Mammary epithelial cell (primary cell): ENCODE measurements at places on chromosomes 12 and 14. TPM values are rescaled to one million over a fixed set of nuclear protein-coding genes. Genes with fewer than 3 reads are reported as not detected.

GRCh38 chr12:109879351-109880042 lies 844 bp downstream of the GLTP start:
- DNase-seq = peak; percentile 17

DNA sequence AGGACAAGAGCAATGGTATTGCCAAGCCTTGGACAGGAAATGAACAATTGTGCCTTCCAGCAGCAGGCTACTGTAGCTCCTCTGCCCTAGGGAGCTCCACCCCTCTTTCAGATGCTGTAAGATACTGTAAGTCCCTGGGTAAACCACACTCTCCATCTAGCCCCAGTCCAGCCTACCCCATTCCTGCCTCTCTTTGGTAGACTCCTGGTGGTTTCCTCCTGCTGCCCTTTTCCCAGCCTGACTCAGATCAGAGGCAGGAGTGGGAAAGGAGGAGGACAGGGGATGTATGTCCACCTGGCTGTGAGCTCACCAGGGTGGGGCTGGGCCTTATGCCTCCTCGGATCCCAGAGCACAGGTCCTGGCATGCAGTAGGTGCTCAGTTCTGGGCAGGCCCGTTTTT lies 174.6 kb downstream of the ESRRB start:
- DNase-seq = peak; percentile 100

- DNase-seq = no peak
Observed at GRCh38 chr12:21881965-21882364, 59.3 kb downstream of the ABCC9 start.

PLCZ1 gene
- total RNA-seq = 2.6 and 3.0 TPM in 2 replicates

DNA sequence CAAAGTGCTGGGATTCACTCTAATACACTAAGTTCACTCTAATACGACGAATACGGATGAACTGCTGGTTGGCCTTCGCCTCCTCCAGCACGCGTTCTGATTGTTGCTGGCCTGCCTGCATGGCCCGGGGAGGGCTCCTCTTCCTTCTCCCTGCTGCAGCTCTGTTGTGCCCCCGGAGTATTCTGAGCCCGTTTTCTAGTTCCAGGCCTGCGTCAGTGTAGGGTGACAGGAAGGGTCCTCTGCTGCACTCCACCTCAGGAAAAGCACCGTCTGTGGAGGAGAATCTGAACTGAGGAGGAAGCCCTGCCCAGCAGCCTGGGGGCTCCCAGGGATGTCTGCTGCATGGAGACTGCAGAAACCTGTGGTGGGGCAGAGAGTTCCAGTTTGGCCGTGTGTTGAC lies 44.4 kb downstream of the DDX51 start:
- DNase-seq = no peak

KRT78 gene
- total RNA-seq = not detected

SNRNP35 gene
- 9.7 TPM for total RNA-seq

- DNase-seq = no peak
Observed at GRCh38 chr14:57136669-57137328, 131.9 kb downstream of the EXOC5 start.

MIP gene
- 0.17 TPM for total RNA-seq

TPH2 gene
- total RNA-seq = not detected

L3HYPDH gene
- 30.2 TPM for total RNA-seq

FRMD6 gene
- total RNA-seq = 191 and 234 TPM in 2 replicates

ANO2 gene
- 0.35 TPM in 1 of 2 replicates, not detected in the other for total RNA-seq

NRL gene
- total RNA-seq = 1.5 TPM

DNA sequence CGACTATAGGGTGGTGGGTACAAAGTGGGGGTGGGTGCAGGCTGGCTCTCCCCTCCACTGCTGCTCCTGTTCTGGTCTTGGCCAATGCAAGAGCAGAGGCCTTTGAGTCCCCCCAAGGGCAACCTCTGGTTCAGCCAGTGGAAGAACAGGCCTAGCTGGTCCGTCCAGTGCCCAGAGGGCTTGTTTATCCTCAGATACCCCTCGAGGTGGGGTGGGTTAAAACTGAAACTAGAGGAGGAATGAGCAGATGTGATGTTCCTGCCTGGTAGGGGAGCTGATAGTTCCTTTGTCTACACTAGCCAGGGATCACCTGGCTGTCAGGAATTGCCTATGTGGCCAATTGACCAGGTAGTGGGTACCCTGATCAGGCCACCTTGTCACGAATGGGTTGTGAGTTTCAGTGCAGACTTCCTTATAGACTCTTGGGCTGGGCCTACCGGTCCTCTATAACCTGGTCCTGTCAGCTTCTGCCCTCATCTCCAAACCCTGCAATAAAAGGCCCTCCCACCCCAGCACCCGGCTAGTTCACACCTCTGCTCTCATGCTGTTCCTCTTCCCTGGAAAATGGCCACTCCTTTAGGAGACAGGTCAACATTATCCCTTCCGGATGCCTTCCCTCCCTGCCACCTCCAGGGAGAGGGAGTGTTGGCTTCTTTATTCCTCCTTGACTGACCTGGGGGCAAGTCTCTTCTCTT lies 10.7 kb upstream of the HSP90AA1 start:
- DNase-seq = no peak

- no peak for DNase-seq
Observed at GRCh38 chr14:58969951-58970751, 218.3 kb upstream of the DAAM1 start.

PMEL gene
- total RNA-seq = 0.67 TPM

- no peak for DNase-seq
Observed at GRCh38 chr14:37585101-37585511, 9.9 kb downstream of the FOXA1 start.

- no peak for DNase-seq
Observed at GRCh38 chr14:24139272-24139934, 2.0 kb downstream of the EMC9 start.

GRCh38 chr12:108607981-108608600 lies 10.2 kb upstream of the TMEM119 start:
- DNase-seq = no peak

TRMT61A gene
- total RNA-seq = 8.8 TPM

DNA sequence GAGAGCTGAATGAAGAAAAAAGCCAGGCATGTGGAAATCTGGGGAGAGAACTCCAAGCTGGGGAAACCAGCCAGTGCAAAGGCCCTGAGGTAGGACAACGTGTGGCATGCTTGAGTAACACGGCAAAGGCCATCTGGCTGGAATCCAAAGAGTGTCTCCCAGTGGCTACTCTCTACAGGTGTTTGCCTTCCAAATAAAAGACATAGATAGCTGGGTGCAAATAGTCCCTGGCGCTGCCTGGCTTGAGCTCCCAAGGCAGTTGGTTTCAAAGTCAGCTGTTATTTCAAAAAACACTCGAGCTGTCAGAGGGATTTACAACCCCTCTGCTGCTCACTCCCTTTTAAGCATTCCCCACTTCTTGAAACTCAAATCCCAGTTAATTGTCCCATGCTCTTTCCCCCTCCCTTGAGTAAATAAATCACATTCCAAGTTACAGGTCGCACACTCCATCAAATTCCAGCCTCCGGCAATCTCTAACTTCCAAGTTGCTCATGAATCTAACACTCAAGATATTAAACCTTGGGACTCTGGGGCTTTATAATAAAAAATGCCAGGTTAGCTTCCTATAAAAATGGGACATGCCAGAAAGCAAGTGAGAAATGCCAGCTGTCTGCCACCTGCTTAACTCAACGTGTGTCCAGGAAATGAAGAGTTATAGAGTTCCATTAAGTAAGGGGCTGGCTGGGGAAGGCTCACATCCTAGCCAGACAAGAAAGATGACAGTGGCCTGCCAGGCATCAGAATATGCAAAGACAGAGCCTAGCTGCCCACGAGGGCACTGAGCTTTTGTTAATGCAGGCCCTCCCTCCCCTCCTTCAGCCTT lies 133.6 kb upstream of the NOS1 start:
- no peak for DNase-seq

DNA sequence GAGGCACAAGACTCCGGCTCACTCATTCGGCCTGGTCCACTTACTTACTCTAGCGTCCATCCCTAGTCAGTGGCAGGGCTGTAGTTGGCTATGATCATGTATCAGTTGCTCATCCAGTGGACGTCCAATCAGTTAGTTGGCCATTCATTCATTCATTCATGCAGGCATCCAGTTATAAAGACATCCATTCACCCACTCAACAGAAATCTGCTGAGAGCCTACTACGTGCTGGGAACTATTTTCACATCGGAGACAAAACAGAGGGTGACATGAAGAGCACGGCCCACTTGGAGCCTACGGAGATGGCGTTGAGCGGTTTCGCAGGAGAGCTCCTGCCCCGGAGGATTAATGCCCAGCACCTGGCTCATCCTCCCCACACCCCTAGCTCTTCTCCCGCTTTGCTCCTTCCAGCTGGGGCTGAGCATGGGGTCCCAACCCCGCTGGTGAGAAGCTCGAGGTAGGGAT lies 49.7 kb downstream of the SNAPC1 start:
- DNase-seq = no peak

GRCh38 chr12:24966951-24967564 lies 18.2 kb upstream of the BCAT1 start:
- no peak for DNase-seq

CERS5 gene
- total RNA-seq = 51.3 and 65.7 TPM in 2 replicates

GRCh38 chr14:50312734-50313054 lies 570 bp downstream of the DMAC2L start:
- no peak for DNase-seq

GRCh38 chr12:78171061-78171460 lies 340.4 kb downstream of the NAV3 start:
- no peak for DNase-seq

DNA sequence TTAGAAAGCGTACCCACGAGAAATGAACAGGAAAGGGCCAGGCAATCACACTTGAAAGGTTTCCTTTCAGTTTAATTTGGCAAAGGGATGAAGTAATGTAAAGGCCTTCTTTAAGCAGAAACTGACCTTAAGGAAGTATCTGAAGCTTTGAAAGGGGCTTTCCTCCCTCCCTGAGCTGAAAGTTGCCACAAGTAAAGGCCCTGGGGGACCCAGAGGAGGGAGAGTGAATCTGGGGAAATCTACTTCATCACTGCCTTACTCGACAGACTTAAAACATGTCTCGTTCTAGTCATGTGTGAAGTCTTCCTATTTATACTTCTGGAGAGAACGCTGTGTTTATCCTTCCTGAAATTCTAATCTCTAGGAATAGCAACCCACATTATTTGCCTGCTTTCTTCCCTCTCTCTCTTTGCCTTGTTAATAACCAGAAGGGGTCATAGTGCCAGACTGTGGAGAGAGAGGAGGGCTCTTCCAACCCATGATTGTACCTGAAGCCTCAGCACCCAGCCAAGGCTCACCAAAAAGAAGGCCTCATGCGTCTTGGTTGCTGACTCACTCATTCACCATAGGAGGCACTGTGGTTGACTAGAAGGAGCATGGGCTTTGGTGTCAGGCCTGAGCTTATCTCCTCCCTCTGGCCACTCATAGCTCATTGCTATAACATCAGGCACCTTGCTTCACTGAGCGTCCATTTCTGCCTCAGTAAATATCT lies 10.2 kb upstream of the GPX2 start:
- DNase-seq = no peak

GRCh38 chr12:123286652-123287373 lies 15.2 kb upstream of the CDK2AP1 start:
- no peak for DNase-seq

CMTM5 gene
- not detected in 2 replicates for total RNA-seq

GRCh38 chr14:89461256-89461655 lies 44.2 kb upstream of the FOXN3 start:
- DNase-seq = no peak

DNA sequence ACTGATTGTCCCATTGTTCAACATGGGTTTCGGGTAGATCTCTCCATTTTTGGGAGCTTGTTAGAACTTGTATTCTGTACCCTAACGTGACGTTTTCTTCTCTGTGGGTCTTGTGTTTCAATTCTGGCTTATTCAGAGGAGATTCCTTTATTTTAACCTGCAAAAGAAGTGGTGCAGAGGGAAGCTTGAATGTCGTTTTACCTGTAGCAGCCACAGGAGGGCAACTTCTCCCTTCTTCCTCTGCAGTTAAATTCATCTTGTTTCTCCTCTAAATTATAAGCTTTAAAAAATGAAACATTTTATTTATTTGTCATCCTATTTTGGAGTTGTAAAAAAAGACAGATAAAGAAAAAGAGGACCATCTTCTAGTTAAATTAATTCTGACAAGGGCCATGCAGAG lies 13.7 kb upstream of the CLEC4D start:
- DNase-seq = no peak

GRCh38 chr12:2113119-2113912 lies 60.5 kb downstream of the CACNA1C start:
- no peak for DNase-seq

GRCh38 chr12:62866451-62867082 lies 68.4 kb downstream of the PPM1H start:
- peak; percentile 56 for DNase-seq

- DNase-seq = no peak
Observed at GRCh38 chr12:10632226-10632625, 18.8 kb upstream of the MAGOHB start.

GRCh38 chr14:85575617-85575898 lies 45.6 kb downstream of the FLRT2 start:
- DNase-seq = no peak

DNA sequence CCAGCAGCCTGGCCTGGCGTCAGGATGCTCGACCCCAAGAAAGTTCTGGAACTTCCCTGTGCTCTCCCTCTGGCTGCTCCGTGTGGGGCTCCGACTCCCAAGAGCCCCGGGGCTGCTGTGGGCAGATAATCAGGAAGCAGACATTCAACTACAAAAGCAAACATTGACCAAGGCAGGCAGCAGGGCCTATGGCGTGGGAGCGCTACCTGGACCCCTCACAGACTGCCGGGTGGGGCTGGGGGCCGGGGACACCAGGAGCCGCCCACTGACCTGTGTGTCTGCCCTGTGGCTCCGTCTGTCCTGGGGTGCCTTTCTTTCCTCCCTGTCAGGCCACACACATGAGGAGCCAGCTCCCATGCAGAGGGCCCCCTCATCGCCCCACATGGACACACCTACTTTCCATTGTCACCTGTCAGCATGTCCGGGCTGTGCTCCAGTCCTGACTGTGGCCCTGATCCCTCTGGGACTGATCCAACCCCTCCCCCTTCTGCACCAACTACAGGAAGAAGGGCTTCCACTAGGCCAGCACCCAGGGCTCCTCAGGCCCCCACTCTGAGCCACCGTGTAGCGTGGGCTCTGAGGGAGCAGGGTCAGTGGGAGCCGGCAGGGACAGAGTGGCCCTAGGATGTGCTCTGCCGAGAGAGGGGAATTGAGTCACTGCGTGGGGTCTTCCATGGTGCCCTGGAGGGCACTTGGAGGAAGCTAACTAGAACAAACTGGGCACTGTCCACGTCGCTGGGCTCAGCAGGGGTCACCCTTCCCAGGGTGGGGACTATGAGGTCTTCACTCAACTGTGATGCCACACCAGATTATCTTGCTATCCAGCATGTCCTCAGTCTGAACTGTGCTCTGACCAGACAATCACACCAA lies 215.4 kb upstream of the C14orf180 start:
- no peak for DNase-seq

GRCh38 chr14:61342486-61342885 lies 21.1 kb downstream of the PRKCH start:
- DNase-seq = no peak

P2RX2 gene
- not detected in 2 replicates for total RNA-seq

PCED1B gene
- 2.3 TPM for total RNA-seq

DNA sequence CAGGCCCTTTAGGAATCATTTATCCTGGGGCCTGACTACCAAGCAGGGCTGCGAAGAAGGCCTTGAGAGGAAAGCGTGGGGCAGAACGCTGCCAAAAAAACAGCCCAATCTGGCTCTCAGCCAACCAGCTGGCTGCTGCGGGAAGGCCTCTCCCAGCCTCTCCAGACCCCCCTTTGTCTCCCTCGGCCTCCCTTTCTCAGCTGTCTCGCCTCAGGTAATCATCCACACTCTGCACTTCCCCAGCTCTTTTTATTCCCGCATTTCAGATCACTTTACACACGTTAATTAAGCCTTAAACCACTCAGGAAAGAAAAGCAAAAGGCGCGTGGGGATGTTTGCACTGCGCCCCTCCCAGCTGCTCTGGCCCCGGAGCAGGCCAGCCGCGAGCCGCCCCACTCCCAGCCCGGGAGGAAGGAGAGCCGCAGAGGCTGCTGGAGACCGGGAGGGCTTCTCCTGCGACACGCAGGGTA lies 208.2 kb upstream of the FOXN3 start:
- no peak for DNase-seq
